ENCODE measurements at places on chromosomes 16 and 17.

DNA sequence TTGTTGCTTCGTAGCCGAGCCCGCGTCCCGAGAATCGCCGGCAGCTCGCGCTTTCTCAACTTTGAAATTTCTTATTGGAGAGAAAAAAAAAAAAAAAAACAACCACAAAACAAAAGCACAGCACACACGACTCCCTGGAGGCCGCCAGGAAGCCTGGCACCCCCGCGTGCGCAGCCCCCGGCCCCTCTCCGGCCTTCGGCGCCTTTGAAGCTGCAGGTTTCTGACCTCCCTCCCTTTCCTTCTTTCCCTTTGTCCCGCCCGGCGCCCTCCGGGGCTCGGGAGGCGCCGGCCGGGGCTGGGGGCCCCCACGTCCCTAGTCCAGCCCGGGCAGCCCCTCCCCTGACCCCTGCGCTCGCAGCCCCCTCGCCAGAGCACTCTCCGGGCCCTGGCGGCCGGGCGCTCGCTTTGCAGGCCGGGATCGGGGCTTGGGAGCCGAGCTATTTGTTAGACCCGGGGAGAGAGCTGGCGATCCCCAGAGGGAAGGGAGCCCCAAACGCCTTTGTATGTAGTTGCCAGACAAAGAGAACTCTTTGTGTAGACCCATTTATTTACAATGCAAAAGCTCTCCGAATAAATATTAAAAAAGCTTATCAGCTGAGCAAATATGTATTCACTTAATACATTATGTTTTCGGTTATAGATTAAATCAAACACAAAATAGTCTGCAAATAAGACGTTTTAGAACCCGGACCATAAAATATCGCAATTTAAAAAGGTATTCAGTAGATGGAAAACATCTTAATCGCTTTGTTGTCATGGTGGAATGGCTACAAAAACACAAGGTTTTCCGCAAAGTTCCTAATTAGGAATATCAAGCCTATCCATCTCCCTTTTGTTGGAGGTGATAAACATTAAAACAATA, 2.3 kb downstream of the BAHCC1 start:
- no peak for DNase-seq

GRCh38 chr17:82972836-82973372, 106.5 kb upstream of the METRNL start:
- DNase-seq: no peak

DNA sequence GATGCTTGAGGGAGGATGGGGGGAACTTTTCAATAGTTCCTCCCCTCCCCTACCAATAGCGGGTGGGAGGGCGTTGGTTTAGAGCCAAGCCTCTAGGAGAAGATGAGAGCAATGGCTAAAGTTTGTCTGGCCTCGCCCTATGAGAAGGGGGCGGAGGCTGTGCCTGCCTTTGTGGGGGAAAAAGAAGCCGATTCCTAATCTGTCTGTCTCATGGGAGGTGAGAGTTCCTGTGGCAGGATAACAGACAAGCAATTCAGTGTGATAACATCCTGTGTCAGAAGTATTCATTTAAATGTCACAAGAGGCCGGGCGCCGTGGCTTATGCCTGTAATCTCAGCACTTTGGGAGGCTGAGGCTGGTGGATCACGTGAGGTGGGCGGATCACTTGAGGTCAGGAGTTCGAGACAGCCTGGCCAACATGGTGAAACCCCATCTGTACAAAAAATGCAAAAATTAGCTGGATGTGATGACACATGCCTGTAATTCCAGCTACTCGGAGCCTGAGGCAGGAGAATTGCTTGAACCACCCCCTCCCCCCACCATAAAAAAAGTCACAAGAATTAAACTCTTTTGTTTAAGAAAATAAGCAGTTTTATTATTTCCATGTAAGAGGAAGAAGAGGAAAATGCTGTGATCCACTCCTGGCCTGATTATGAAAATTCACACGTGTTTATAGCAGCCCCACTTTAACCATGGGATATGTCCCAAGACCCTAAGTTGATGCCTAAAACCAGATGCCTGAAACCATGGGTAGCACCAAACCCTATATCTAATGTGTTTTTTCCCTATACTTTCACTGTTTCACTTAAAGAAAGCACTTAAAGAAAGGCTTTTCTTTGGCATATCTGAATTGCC, 1.7 kb downstream of the SLFN5 start:
- peak; percentile 81 for DNase-seq

DNA sequence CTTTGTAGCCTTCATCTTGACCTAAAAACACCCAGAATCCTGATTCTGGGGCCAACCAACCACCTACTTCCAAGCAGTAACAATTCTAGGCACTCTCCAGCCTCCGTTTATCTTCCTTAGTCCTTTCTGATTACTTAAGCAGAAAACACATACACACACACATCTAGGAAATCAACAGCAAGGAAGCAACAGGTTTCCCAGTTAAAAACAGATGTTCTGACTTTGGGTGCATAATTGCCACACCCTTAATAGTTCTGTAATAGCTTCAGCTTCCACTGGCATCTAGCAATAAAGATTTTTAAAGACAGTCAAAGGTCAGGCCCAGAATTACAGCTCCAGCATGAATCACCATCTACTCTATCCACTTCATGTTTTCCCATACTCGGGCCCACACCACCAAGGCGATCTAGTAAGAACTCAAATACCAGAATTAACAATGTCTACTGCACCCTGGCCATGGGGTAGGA, 2.6 kb downstream of the ARHGAP17 start:
- no peak for DNase-seq

- no peak for DNase-seq
Observed at GRCh38 chr16:85978976-85979375, 80.0 kb downstream of the IRF8 start.

DNA sequence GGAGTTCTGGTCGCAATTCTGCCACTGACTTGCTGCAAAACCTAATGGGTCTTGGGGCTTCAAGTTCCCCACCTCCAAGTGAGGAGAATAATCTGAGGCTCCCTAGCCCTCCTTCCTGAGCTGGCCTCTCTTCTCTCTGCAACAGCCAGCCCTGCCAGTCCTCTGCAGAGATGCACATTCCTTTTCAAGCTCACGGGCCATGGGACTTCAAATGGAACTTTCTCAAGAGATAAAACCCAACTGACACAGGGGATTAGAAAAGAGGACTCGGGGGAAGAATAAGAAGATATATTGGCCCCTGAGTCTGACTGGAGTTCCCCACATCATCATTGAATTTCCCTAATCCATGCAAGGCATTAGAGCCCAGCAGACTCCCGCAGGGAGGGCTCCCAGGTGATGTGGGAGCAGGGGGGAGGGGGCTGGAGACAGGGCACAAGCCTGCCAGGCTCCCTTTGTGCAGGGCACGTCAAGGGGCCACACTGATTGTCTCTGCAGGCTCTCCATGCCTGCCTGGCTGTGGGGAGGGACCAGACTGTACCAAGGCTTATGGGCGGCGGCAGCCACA, 131.0 kb downstream of the CCDC144A start:
- no peak for DNase-seq

- DNase-seq: no peak
Observed at GRCh38 chr16:10039220-10040096, 142.8 kb downstream of the GRIN2A start.

- DNase-seq: peak; percentile 58
Observed at GRCh38 chr17:78168903-78169793, 767 bp downstream of the SYNGR2 start.

DNA sequence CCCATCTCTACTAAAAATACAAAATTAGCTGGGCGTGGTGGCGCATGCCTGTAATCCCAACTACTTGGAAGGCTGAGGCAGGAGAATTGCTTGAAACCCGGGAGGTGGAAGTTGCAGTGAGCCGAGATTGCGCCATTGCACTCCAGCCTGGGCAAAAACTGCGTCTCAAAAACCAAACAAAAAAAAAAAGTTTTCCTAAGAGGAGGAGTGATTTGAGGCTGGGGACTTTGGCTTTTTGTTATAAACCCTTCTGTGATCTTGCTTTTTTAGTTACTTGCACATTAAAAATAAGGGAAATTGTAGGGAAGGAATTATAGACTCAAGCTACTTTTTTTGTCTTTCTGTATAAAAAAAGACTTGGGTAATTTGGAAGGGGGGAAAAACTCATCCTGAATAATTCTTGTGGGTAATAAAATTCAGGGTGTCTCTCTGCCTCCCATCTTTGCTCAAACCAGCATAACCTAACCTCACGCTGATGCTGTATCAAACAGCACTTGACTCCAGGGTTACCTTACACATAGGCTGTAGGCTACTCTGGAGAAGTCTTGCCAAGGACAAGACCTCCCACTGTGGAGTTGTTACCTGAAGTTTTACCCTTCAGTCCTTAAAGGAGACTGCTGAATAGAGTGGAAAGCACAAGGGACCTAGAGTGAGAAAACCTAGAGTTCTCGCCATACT, 1.7 kb upstream of the CDR2 start:
- DNase-seq: no peak

- DNase-seq: peak; percentile 16
Observed at GRCh38 chr17:81322271-81323082, 27.4 kb upstream of the SLC38A10 start.

DNA sequence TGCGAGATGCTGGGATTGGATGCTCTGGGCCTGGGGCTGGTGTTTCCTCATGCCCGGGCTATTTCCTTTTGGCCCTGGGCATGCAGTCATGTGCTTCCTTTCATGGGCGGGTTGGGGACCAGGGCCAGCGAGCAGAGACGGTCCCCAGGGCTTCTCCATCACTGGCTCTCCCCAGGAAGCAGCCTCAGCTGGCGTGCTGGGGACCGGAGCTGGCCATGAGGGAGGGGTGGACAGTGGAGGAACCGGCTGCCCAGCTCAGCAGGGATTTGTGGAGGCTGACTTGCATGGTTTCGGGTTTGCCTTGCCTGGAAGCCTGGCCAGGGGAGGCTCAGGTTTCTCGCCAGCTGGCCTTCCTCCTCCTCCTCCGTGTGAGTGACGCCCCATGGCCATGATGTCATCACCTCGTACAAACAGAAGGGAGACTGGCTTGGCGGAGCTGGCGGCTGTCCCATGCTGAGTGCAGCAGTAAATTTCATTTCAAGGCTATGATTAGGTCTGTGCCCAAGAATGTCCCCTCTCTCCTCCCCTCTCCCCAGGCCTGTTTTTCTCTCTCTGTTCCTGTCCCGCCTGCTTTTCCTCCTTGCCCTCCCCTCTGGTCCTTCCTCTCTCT, 8.9 kb upstream of the TIMP2 start:
- DNase-seq: no peak

DNA sequence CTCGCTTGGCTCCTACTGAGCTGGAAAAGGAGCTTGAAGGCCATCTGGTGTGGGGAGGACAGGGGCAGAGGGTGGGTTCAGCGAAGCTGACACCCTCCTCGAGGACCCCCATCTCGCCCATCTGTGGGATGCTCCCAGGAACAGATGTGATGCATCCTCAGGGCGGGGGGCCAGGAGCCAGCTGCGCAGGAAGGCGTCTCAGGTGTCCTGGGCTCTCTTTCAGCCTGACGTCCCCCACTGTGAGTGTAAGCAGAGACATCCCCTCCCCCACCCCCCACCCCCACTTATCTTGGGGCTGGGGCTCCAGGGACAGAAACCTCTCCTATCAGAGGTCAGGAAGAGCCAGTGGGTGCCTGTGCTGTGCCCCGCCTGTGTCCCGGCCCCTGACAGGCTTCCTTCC, 16.2 kb downstream of the KIF19 start:
- DNase-seq: no peak

- no peak for DNase-seq
Observed at GRCh38 chr17:59753522-59754467, 46.3 kb downstream of the VMP1 start.

GRCh38 chr17:28524476-28525424, 18.6 kb downstream of the FOXN1 start:
- no peak for DNase-seq

GRCh38 chr16:87982581-87983041, 31.4 kb downstream of the BANP start:
- no peak for DNase-seq

GRCh38 chr17:76566988-76567431, 18.6 kb downstream of the ST6GALNAC2 start:
- DNase-seq: no peak

DNA sequence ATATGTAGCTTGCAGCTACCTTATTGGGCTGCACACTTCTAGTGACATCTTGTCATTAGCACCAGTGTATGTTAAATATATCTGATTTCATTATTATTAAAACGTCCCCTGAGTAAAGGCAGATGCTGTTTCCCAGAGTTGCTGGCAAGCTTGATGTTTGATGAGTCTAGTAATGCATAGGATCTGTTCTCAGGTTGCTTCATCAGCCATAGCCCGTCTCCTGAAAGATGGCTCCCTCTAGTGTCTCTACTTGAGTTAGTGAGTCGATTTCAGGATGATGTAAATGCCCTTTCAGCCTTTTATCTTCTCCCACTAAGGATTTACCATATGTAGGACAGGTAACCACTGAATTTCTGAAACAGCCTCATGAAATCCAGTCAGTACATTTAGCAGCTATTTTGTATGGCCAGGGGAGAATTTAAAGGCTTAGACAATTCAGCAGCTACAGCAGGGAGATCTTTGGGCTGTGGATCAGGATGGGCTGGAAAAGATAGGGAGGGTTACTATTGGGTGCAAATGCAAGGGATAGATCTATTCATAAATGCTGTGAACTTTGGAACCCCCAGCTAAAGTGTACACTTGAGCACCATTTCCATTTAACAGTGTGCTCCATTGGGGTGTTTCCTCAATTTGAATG, 376.3 kb downstream of the CNTNAP4 start:
- no peak for DNase-seq

GRCh38 chr16:72530434-72530833, 358.5 kb upstream of the PMFBP1 start:
- DNase-seq: no peak

DNA sequence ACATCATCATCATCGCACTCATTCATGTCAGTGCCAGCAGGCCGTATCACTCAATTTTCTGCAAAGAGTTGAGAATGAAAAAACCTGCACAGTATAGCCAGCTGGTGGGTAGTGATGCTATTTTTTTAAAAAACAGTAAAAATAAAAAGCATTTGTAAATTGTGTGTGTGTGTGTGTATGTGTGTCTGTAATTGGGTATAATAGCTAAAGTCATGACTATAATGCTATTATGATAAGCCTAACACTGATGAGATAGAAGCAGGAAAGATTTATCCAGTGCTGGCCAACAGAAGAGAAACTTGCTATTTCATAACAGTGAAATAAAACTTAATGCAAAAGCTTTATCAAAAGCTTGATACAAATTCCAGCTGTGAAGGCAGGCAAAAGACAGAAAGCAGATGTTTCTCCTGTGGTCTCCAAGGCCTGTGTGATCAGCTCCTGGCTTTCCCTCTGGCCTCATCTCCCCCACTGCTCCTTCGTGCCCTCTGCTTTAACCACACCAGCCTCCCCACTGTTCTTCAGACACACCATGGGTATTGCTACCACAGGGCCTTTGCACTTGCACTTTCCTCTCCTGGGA, 206.2 kb upstream of the IRX5 start:
- no peak for DNase-seq

Data from activated T-cell treated with anti-CD3 and anti-CD28 coated beads for 24 hours (primary cell).